CD4-positive, alpha-beta T cell treated with Interleukin-4 for 1 hour (primary cell): ENCODE measurements at places on chromosomes 12 and 14.

DNA sequence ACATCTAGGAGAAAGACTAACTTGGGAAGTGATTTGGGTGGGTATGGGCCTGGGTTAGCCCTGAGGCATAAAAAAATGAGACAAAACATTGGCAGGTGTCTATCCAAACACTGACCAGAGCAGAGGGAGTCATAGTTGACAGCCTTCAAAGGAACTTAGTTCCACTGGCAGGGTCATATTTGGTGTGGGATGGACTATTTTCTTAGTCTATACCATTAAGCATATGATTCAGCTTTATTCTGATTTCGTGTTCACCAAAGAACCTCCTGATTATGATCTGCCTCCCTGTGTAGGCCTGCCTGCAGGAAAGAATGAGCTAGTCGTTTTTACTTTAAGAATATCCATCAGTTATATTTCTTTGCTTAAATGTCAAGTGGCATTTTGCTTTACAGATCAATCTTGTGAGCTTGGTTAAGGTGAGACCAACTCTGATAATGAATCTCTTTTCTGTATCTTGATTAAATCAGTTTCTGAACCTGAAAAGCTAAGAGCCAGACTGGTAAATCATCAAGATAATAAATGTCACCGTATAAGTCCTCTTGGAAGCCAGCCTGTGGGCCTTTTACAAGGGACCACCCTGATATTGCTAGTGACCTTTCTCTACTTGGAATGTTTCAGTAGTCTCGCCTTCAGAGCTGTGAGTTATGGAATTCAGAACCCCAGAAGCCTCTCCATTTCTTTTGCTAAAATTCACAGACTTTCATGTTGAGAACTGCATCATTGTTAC lies 182.9 kb downstream of the MON2 start:
- DNase-seq: no peak

- no peak for DNase-seq
These were observed 690 bp upstream of the RBP5 start for GRCh38 chr12:7129287-7129871.

DNA sequence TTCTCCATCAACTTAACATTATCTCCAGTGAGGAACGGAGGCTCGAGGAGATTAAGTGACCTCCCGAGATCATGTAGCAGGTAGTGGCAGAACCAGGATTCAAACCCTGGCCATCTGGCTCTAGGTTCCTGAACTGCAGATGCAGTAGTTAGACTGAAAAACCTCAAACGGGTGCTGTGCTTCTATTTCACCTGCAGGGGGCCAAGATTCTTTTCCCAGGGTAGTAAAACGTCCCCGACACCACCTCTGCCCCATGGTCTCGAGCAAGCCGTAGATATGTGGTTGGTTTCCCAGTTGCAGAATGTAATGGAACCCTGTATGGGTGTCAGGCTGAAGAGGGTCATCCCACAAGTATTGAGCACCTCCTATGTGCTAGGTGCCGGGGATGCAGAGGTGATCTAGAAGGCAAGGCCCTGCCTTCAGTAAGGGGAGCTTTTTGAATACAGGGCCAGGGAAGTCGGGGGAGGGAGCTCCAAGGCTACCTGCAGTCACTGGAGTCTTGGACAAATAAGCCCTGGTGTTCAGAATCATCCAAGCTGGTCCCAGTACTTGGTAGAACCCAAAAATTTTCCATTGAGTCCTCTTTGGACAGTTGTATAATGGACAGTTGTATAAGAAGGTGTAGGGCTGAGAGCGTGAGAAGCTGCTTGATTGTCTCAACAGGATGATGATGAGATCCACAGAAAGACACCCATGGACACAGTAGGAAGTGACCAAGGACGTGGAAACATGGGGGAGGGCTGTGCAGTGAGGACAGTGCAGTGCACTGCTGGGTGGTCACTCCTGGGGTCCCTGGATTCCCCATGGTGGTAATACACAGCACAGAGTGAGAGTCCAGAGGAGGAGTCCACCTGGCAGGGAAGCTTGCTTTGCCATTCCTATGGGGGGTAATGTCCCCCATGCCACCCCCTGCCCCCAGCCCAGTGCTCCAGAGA lies 197.2 kb downstream of the CHST11 start:
- DNase-seq: peak; percentile 26

- DNase-seq: peak; percentile 36
These were observed 108.0 kb upstream of the MAX start for GRCh38 chr14:65210118-65210821.

- DNase-seq: no peak
These were observed 620 bp downstream of the TMTC1 start for GRCh38 chr12:29782871-29783772.

DNA sequence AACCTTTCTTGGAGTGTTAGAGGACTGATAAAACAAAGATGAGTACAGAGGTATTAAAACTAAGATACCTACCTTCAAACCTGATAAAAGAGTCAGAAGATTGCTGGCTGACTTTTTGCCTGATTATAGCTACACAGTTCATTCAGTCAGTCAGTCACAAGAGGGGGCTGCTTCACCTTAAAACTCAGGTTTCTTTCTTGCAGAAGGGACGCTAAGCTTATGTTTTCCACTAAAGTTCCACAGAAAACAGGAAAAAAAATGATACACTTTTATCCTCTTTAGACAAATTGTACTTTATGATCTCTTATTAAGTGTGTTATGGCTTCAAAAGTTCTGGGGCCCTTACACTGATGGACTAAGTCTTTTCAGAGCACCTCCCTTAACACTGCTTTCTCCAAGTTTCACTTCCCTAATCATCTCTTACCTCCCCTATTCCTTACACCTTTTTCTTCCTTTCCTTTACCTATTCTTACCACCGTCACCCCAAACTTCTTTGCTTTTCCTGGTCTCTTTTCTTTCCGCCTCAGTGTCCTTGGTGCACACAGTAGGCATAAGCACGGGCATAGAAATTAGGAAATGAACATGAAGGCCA lies 448.7 kb upstream of the OR4E1 start:
- no peak for DNase-seq

GRCh38 chr12:130222519-130223218 lies 60.4 kb downstream of the FZD10 start:
- no peak for DNase-seq

DNA sequence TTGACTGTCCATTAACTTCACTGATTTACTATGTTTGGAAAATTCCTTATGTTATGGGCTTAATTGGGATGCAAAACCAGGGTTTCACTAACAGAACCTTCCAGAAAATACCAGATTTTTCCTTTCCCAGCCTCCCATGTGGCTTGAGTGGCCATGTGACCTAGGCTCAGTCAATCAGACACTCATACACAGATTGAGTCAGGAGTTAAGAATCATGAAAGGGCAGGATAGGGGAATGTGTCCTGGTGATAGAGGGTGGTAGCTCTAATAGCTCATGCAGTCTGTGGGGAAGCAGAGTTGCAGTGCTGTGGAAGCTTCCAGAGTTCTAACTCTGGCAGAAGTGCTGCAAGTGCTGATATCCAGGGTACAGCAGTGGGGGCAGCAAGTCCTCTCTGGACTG lies 134.1 kb upstream of the IFNG-AS1 start:
- DNase-seq: no peak

DNA sequence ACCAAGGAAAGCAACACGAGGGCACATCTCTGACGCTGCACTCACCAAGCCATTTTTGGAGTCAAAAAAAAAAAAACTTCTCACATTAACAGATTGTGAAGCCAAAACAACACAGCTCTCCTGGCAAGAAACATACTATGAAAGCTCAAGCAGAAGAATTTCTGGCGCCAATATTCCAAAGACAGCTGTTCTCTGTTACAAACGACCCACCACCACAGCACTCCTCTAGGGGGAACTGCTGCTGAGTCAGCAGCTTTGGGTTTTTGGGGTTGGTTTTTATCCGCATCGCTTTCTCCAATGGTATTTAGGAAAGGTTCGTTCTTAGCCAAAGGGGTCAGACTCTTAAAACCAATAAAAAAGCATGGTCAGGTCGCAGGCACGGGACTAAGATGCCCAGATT lies 379.4 kb downstream of the RPS29 start:
- no peak for DNase-seq

GRCh38 chr12:4959381-4959780 lies 49.7 kb downstream of the KCNA1 start:
- no peak for DNase-seq

DNA sequence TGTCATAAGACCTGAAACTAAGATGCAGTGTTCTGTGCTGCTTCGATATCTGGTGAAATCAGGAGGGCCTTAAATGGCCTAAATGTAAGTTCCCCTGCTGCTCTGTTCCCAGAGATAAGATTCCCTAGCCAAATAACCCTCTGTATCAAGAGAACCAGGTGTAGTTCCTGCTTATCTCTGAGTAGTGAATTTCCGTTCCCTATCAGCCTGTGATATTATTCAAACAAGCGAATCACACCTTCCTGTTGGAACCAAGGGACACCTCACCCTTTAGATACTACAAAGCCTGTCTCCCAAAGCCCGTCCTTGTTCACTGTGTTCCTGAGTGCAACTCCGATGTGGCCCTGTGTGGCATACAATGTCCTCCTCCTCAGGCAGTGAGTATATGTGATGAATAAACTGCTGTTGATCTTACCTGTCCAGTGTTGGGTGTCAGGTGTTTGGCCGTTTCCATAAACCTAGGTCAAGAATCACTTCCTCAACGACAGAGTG lies 52.2 kb upstream of the COCH start:
- no peak for DNase-seq

DNA sequence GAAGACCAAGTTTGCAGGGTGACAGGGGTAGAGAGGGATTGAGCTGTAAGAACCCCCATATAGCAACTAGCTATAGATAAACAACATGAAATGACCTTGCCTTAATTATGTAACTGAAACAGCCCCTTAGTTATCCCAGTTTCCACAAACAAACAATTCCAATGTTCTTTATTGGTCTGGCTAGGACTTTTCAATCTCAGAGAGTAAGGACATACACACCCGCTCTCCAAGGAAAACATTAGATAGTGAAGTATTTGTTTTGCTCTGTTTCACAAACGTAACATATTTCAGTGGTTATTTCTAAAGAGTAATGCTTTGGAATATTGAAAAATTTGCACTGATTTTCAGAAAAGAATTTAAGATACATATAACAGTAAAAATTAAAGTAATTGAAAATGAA lies 51.6 kb upstream of the GTF2A1 start:
- no peak for DNase-seq

DNA sequence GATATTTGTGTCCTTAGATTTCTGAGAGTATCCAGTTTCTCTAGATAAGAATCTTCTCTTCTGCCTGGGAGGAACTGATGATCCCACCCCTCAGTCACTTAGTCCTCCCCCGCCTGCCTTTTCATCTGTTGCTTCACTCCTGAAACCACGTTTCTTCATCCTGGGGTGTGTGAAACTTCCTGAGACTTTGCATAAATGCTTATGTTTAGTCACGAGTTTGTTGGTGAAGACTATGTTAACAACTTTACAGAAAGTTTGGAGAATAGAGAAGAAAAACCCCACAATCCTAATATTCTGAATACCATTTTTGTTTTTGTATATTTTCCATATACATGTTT lies 33.2 kb downstream of the MARK3 start:
- peak; percentile 44 for DNase-seq
